T-cell (primary cell): ENCODE measurements at places on chromosomes 2 and 18. TPM values are rescaled to one million over a fixed set of nuclear protein-coding genes. Genes with fewer than 3 reads are reported as not detected.

SERPINB11 gene
- total RNA-seq: not detected

MAP3K20 gene
- total RNA-seq: 1.5 TPM

MAP3K19 gene
- total RNA-seq: not detected

STPG4 gene
- total RNA-seq: 0.79 TPM

PTPRN gene
- total RNA-seq: not detected

MATN3 gene
- total RNA-seq: 0.28 TPM

TMSB10 gene
- 1,689 TPM for total RNA-seq

KCTD18 gene
- total RNA-seq: 19.1 TPM

CYRIA gene
- total RNA-seq: 3.5 TPM

CROCC2 gene
- total RNA-seq: not detected

UGT1A10 gene
- not detected for total RNA-seq

SMAD4 gene
- 103 TPM for total RNA-seq

OSR1 gene
- not detected for total RNA-seq

REG1A gene
- total RNA-seq: 9.4 TPM

UGT1A6 gene
- not detected for total RNA-seq

ANKRD30BL gene
- total RNA-seq: not detected

PHLPP1 gene
- total RNA-seq: 11.5 TPM

DAPL1 gene
- total RNA-seq: not detected

IGFBP2 gene
- not detected for total RNA-seq

STEAP3 gene
- total RNA-seq: 0.23 TPM

ERMN gene
- 12.2 TPM for total RNA-seq

KCNG2 gene
- not detected for total RNA-seq

TFCP2L1 gene
- 0.70 TPM for total RNA-seq

NEB gene
- total RNA-seq: 1.4 TPM

CNTNAP5 gene
- total RNA-seq: not detected

SERPINB3 gene
- total RNA-seq: not detected

CTAGE1 gene
- total RNA-seq: not detected

GPR75 gene
- total RNA-seq: 3.4 TPM

SERPINB12 gene
- total RNA-seq: not detected

HOXD13 gene
- not detected for total RNA-seq

AFF3 gene
- total RNA-seq: 10.2 TPM

SLC9A4 gene
- not detected for total RNA-seq

MPP4 gene
- total RNA-seq: not detected

RFTN2 gene
- total RNA-seq: 0.44 TPM

FN1 gene
- total RNA-seq: 7.1 TPM

CACNB4 gene
- total RNA-seq: 0.47 TPM

DSG1 gene
- total RNA-seq: not detected

IL1F10 gene
- total RNA-seq: not detected

IL36A gene
- total RNA-seq: 0.32 TPM

RIT2 gene
- total RNA-seq: not detected
